ENCODE measurements at places on chromosomes 5 and 9.

- no peak for DNase-seq
Observed at GRCh38 chr9:5582835-5583195, 46.1 kb upstream of the RIC1 start.

DNA sequence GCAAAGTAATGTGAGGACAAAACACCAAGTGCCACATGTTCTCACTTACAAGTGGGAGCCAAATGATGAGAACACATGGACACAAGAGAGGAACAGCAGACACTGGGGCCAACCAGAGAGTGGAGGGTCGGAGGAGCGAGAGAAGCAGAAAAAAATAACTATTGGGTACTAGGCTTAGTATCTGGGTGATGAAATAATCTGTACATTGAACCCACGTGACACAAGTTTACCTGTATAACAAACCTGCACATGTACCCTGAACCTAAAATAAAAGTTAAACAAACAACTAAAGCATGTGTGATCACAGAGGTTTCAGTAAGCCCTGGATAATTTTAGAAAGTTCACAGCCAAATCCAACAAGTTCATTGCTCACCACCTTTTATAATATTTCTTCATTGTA lies 160.1 kb downstream of the TENT4A start:
- no peak for DNase-seq

GRCh38 chr5:57989378-57989777 lies 470.5 kb downstream of the PLK2 start:
- DNase-seq, result no peak

- no peak for DNase-seq
Observed at GRCh38 chr5:145979270-145980223, 43.2 kb downstream of the SH3RF2 start.

DNA sequence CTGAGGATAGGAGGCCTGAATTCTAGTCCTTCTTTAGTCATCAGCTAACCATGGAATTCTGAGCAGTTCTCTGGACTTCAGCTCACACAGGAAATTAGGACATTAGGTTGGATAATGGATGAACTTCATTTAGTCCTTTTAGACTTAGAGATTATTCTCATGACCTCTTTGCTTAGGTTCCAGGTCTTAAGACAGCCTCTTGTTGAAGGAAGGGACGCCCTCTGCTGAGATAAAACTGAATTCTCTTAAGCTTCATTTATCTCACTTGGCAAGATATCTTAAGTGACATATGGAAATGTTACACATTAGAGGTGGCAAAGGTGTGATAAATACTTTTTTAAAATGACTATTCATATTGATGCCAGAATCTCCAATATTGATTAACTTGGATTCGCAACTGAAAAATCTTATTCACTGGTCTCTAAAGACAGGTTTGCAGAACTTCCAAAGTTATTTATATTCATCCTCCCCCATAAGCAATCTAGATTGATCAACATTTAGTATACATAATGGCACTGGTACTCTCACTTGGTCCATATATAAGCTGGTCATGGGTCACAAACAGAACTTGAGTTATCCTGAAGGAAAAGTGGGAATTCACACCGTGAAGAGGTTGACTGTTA lies 16.9 kb upstream of the ZNF366 start:
- no peak for DNase-seq

- no peak for DNase-seq
Observed at GRCh38 chr9:88177371-88177770, 39.1 kb upstream of the SPATA31C2 start.

- DNase-seq, result no peak
Observed at GRCh38 chr5:142955628-142956027, 185.5 kb downstream of the ARHGAP26 start.

GRCh38 chr5:6496636-6497035 lies 48.0 kb downstream of the UBE2QL1 start:
- DNase-seq, result no peak

DNA sequence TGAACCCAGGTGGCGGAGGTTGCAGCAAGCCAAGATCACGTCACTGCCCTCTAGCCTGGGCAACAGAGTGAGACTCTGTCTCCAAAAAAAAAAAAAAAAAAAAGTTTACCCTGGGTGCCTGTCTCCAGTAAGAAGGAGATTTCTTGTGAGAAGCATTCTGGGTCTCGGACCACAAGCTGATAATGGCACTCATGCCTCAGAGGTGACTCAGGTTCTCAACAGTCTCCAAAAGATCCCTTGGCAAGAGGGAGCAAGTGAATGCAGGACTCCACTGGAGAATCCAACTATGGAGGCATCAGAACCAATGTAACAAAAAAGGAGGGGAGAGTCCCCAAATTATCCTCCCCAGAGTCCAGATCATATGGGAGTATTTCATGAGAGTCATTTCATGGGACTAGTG lies 106.0 kb upstream of the LRRTM2 start:
- no peak for DNase-seq

DNA sequence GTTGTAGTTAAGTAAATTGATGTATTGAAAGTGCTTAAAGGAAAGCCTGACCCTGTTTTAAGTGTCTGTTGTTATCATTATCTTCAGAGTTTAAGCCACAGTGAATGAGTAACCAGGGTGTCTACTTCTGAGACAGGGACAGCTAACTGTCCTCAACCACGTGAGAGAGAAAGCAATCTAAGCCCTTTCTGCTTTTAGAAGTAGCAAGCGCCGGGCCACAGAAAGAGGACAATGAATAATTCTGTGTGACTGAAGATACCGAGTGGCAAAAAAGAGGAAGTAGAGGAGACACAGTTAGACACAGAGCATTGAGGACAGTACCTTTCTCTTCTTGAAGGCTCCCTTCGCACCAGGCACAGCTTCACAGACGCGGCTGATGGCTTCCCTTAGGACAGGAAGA lies 86.3 kb downstream of the S1PR3 start:
- no peak for DNase-seq

GRCh38 chr5:139681466-139681865 lies 33.3 kb downstream of the CXXC5 start:
- no peak for DNase-seq

GRCh38 chr5:65268525-65268924 lies 213.2 kb downstream of the ADAMTS6 start:
- DNase-seq, result no peak

DNA sequence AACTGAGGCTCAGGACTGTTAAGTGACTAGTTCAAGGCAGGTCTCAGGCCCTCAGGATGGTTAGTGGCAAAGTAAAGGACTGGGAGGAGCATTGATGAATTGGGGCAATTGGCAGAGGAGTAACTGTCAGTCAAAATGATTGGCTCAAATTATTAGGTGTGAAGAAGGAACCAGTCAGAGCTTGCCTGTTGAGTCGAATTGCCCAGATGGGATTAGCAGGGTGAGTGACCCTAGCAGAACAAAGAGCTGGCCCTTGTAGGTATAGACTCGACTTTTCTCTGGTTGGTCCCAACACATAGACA lies 2.6 kb upstream of the NSD1 start:
- no peak for DNase-seq

DNA sequence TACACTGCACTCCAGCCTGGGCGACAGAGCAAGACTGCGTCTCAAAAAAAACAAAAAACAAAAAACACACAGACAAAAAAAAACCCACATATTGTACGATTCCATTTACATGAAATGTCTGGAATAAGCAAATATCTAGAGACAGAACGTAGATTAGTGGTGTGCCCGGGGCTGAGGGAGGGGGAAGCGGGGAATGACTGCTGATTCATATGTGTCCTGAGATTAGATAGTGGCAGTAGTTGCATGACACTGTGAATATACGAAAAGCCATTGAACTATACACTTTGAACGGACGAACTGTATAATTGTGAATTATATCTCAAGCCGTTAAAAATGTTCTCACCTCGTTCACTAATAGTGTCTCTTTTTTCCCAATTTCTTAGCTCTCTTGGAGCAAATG lies 23.9 kb downstream of the FGF1 start:
- DNase-seq, result no peak

DNA sequence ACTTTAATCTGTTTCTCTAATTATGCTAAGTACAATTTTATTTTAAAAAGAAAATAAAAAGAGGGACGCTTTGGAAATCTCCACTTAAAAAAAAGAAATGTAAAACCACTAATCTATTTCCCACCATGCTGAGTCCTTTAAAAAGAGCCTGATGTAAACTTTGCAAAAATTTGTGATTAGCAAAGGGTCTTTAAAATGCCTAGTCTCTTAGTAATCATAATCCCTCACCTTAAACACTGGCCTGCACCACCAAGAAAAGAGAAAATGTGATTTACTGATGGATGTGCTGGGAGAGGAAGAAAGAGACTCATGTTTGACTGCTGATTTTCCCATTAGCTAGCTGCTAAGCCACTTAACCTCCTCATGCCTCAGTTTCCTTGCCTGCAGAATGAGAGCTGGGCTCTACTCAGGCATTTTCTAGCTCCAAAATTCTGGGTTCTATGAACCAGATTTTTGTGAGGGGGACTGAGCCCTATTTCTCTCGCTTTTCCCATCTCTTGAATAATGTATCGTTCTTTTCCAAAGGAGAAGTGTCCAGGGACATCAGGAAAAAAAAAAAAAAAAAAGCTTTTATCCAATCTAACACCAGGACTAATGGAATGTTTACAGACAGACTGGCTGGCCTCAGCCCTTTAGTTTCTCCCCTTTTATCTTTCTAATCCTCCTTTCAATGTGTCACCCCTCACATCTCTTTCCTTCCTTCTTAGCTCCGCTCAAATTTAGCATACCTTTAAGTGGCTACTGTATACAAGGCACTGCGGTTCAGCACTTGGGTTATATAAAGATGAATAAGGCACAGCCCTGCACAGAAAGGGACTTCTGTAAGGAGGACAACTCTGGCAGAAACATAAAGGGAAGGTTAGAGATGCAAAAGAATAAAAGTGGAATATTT lies 312.4 kb downstream of the ARL15 start:
- no peak for DNase-seq

Data from activated gamma-delta T cell treated with Interleukin-2 at 50 U/mL for 16 hours (primary cell).